COLO829 (cell line): ENCODE measurements at places on chromosomes 7 and 10.
A peak's percentile ranks its signal among the peaks of the same experiment; 100 is the strongest.

GRCh38 chr7:157292770-157293412 lies 43.9 kb upstream of the DNAJB6 start:
- DNase-seq: no peak

DNA sequence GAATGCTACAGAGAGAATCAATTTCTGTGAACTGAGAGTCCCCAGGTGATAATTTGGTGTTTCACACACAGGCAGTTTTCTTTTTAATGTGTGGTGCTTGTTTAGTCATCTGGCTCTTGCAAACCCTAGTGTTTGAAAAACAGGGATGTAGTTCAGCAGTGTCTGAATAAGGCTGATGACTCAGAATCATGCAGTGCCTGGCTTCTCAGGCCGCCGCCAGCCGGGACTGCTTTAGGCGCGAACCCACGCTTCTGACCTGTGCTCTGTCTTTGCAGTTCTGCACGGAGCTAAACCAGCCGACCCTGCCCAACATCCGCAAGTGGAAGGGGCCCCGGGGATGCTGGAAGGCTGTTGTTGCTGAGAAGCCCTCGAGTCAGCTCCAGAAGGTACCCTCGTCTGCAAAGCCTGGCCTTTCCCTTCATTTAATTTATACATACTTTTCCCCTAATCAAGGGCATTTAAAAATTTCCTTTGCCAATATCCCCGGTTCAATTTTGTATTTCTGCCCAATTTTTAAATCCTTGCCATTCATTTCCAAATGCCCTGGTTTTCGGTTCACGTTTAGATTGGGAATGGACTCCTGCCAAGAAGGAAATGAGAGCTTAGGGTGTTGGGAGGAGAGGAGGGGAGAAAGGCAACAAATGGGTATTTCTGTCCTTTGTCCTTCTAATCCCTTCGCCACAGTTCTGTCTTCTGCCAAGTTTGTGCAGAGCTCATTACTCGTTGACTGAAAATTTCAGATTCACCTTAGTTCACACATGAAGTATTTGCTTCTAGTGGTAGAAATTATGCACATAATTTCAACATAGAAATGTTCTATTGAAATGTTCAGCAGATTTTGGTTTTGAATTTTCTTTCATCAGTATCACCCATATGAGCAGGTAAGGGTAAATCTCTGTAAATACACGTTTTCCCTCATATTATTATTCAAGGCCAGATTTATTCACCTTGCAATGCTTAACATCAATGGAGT lies 108.5 kb upstream of the ANLN start:
- DNase-seq: peak; percentile 91

DNA sequence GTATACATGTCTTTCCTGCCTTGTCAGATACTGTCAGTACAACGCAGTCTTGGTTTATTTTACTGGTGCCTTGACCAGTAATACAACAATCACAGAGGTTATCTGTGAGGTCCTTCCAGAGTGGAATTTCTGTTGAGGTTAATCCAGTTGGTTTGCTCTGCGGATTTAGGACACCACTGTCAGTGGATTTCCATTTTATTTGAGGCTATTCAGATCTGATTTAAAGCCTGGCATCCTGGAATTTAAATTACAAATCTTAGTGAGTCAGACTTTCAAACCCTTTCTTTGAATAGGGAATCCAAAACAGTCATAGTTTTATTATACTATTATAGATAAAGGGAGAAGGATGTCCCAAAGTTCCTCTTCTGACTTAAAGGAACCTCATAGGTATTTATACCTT lies 40.5 kb downstream of the ANLN start:
- no peak for DNase-seq

DNA sequence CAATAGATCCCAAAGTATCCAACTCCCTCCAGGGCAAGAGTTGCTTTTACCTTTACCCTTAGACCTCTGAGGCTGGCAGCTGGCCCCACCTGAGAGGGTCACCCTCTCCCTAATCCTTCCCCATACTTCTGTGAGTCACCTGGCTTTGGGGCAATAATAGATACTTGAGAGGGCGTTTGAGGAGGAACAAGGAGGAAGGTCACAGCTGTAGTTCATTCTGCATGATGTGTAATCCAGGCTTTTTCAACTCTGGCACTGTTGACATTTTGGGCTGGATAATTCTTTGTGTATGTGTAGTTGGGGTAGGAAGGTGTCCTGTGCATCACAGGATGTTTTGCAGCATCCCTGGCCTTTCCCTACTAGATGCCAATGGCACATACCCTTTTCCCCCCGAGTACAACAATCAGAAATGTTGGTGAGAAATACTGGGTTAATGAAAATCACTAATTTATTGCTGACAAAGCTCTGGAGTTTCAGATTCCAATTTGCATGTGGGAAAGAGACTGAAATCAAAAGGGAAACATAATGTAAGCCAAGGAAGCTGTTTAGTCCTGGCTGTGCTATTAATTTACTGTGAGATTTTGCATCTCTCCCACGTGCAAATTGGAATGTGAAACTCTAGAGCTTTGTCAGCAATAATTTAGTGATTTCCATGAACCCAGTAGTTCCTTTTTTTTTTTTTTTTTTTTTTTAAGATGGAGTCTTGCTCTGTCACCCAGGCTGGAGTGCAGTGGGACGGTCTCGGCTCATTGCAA lies 3.6 kb downstream of the BLVRA start:
- DNase-seq: no peak

DNA sequence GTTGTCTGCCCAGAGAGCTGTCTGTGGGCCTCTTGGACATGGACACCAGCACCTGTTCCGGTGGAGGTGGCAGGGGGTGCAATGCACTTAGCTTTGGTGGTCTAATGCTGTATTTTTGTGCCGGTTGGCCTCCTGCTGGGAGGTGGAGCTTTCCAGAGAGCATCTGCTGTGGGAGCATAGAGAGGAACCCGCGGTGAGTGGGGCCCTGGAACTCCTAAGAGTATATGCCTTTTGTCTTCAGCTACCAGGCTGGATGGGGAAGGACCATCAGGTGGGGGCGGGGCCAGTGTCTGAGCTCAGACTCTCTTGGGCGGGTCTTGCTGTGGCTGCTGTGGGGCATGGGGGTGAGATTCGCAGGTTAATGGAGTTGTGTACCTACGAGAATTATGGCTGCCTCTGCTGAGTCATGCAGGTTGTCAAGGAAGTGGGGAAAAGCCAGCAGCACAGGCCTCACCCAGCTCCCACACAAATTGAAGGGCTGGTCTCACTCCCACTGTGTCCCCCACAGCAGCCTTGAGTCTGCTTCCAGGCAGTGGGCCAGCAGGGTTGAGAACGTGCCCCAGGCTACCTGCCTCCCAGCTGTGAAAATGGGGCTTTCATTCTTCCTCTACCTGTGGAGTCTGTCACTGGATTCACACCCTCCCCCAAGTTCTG lies 29.0 kb downstream of the JAKMIP3 start:
- no peak for DNase-seq

DNA sequence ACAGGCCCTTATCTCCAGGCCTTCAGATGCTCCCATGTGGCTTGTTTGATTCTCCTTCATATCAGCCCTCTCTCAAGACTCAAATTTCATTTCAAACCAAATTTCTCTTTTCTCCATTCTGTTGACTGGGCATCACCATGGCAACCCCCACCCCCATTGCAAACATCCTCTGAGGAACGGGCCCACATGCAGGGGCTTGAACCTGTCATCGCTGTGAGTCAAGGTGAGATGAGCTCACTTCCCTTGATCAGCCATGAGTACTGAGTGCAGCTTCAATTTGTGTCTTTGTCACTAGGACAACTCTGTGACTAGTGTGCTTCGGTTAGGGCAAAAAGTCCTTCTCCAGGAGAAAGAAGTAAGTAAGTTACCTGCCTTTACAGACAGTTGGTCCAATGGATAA lies 41.9 kb downstream of the CALML3 start:
- no peak for DNase-seq

- DNase-seq: no peak
Observed at GRCh38 chr10:1320739-1321320, 264.6 kb downstream of the WDR37 start.

DNA sequence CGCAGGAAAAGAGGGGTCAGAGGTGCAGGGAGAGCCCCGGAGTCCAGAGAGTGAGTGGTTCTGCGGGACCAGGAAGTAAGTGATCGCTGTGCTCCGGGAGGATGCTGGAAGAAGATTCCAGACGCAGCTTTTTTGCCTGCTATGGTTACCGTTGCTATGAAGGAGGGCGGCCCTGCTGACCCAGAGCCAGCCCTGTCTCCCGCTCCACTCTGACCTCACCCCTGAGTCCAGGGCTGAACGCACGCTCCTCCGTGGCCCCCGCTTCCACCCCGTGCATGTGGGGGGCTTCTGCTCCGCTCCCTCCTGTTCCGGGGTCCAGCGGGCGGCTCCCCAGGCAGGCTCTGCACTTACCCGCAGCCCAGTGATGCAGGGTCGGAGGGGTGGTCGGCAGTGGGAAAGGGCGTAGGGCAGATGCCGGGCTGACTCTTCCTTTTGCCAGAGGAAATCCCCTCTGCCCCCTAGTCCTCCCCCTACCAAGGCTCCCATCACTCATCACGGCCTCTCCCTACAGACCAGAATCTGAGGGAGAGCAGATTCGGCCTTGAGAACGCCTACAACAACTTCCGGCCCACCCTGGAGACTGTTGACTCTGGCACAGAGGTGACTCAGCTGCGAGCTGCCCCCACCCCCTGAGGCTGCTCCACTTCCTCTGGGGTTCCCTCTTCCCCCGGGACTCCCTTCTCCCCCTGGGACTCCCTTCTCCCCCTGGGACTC lies 2.7 kb upstream of the MUC17 start:
- peak; percentile 89 for DNase-seq

GRCh38 chr10:79116801-79117723 lies 48.3 kb downstream of the ZMIZ1 start:
- DNase-seq: no peak

DNA sequence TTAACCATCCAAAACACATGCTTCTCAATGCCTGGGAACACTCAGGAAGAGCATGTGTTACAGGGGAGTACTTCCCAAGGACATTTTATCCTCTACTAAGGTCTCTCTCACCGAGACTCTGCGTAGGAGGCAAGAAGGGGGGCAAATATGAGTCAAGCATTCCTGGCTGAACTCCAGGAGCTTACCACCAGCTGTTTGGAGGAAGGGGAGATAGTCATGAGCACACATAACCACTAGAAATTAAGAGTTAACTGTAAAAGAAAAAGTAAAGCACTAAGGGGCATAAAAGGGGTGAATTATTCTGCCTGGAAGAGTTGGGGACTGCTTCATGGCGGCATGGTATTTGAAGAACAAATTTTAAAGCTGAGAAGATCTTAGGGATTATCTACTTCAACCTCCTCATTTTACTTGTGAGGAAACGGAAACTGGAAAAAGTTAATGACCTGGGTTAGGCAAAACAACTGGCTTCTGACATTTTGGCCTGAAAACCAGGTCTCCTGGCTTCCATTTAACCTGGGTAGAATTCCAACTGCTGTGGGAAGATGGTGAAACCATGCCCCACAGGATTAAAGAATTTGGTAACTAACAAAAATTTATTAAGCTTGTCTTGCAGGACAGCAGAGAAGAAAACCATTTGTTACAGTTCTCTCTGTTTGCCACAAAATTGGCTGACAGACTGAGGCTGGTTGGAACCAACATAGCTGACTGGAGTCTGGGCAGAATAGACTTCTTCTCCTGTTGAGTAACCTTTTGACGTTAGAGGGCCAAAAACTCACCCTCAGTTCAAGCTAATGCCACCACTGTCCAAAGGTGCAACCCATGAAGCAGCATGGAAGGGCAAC lies 85.5 kb downstream of the SLC25A13 start:
- peak; percentile 88 for DNase-seq

- no peak for DNase-seq
Observed at GRCh38 chr10:77560471-77560870, 77.1 kb downstream of the KCNMA1 start.

DNA sequence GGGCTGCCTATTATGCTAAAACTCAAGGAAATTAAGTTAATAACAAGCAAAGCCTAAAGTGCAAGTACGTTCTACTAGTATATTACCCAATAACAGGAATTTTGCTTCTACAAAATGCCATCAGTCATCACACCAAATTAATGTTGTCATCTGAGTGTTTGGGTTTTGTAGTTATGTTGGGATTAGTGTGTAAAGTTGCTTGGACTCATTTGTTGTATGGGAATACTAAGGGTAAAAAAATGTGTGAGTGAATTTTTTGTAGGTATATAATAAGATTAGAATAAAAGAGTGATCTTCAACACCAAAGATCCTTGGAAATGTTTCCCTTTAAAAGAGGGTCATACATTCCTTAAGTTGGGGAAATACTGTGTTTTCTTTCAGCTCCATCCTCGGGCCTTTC lies 38.6 kb downstream of the NRP1 start:
- DNase-seq: no peak

GRCh38 chr7:91655656-91656055 lies 224.8 kb downstream of the MTERF1 start:
- no peak for DNase-seq

- no peak for DNase-seq
Observed at GRCh38 chr10:85316276-85316675, 987.9 kb downstream of the CCSER2 start.

DNA sequence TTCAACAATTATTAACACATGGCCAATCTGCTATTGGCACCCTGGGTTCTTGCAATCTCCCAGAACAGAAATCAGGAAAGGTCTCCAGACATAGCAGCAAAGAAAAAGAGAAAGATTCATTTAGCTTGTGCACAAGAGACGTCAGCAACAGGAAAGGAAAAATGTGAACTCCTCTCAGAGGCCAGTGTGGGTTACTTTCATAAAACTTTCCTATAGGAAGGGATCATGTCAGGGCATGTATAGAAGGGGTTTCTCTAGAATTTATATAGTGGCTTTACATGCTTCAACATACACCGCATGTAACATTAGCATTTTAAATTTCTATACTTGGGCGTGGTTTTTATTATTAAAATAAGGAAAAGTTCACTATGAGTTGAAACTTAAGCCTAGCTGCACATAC lies 725.1 kb downstream of the SORCS1 start:
- DNase-seq: no peak

- no peak for DNase-seq
Observed at GRCh38 chr10:100174699-100175677, 10.8 kb downstream of the ERLIN1 start.

GRCh38 chr7:127393368-127394058 lies 1.0 kb upstream of the ZNF800 start:
- DNase-seq: no peak

DNA sequence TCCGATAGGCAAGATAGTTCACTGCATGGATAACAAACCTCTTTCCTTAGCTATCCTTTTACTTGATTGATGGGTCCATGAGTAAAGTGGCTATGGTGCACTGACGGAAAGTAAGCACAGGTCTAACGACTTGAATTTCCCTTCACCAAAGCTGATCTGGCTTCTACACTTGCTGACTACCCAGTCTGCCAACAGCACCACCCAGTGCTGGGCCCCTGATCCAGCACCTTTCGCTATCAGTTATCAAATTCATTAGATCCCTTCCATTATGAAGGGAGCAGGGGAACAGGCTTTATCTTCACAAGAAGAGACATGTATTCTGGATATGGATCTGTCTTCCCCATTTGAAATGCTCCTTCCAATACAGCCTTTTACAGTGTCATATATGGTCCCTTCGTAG lies 855.9 kb downstream of the GRID1 start:
- no peak for DNase-seq

- no peak for DNase-seq
Observed at GRCh38 chr10:129041916-129042315, 425.1 kb upstream of the MGMT start.

- DNase-seq: peak; percentile 42
Observed at GRCh38 chr7:30028749-30029635, 780 bp downstream of the PLEKHA8 start.

GRCh38 chr7:143436325-143436946 lies 6.8 kb upstream of the TAS2R60 start:
- DNase-seq: no peak

GRCh38 chr10:126042906-126043305 lies 146.5 kb downstream of the FANK1 start:
- no peak for DNase-seq

- peak; percentile 79 for DNase-seq
Observed at GRCh38 chr10:110399106-110399964, 94.6 kb upstream of the SMNDC1 start.

- DNase-seq: no peak
Observed at GRCh38 chr7:91683823-91684222, 196.7 kb downstream of the MTERF1 start.
